ENCODE measurements at places on chromosomes 6 and 20.

GRCh38 chr20:63376283-63377250 lies 15.4 kb upstream of the CHRNA4 start:
- no peak for DNase-seq

DNA sequence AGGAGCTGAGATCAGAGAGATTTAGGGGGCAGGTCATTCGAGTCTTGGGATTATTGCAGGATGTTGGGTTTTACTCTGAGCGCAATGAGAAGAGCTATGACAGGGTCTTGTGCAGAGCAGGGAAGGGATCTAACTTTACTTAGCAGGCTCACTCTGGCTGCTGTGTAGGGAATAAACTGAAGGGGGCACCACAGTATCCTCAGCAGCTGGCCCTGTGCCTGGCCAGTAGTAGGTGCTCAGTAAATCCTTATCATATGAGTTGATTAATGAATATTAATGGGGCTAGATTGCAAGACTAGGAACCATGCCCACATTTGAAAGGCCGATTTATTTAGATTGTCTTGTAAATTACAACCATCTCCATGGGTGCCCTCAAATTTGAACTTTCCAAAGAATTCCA lies 4.6 kb upstream of the MDGA1 start:
- DNase-seq, result no peak

GRCh38 chr6:157265186-157265585 lies 58.1 kb downstream of the TMEM242 start:
- DNase-seq, result no peak

GRCh38 chr6:27687154-27688013 lies 214.5 kb upstream of the ZNF184 start:
- DNase-seq, result peak; percentile 56

GRCh38 chr20:54491506-54491905 lies 16.1 kb downstream of the DOK5 start:
- no peak for DNase-seq

DNA sequence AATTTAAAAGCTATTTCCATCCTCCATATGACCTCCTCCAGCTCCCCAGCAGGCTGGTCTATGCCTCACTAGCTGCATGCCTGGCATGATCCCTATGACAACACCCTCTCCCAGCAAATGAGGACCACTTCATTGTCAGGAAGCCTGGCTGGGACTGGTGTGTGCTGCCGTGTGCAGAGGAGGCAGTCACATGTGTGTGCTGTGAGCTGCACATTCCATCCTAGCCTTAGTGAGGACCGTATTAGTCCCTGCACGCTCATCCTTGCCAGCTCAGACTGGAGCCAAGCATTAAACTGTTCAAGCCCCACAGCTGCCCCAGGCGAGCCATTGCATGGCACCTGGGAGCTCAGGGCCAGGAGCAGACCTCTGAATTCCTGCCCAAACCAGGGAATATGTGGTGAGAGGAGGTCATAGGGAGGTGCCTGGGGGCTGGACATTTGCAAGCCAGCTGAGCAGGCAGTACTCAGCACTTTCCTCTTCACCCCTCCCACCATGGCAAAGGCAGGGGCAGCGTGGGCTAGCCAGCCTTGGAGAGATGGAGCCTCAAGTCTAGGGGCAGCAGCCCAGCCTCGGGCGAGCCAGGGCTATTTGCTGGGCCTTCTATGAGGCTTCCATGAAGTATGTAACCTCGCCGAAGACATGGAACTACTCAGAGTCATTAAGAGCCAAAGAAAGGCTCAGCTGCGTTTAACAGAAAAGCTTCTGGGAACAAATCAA lies 8.7 kb upstream of the CCN5 start:
- DNase-seq, result no peak

DNA sequence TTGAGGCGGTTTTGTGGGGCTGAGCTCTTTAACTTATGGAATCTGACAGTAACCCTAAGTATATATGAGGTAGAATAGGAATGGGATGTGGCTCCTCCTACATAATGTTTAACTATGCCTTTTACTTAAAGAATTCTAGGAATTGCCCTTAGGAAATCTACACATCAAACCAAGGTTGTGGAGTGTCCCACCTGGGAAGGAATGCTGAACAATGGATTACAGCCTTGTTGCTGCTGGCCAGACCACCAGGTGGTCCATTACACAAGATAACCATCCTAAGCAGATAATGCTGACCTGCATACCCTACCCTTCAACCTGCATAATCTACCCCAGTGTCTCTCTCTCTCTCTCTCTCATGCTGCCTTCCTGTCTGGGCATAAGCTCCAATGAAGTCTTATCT lies 35.0 kb upstream of the SLC22A16 start:
- no peak for DNase-seq

DNA sequence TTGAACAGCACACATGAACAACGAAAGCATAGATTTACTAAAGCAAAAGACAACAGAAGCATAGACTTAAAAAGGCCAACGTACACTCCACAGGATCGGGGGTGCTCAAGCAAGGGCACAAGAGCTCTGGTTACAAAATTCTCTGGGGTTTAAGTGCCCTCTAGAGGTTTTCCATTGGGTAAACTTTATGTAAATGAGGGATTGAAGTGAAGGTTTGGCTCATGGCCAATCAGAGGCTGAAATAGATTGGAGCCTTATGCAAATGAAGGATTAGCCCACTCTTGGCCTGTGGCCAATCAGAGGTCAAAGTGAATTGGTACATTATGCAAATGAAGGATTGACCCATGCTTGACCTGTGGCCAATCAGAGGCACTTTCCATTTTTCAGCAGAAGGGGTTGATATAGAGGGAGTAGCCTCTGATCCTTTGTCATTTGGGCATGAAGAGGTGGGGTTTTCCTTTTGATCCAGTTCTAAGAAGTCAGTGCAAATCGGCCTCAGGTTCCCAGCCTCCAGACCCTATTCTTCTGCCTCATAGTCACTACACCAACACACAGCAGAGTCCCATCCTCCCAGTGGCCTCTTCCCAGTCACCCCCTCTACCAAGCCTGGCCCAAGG lies 244.9 kb downstream of the THBS2 start:
- DNase-seq, result no peak

- DNase-seq, result no peak
These were observed 30.4 kb downstream of the NTSR1 start for GRCh38 chr20:62739067-62739466.

DNA sequence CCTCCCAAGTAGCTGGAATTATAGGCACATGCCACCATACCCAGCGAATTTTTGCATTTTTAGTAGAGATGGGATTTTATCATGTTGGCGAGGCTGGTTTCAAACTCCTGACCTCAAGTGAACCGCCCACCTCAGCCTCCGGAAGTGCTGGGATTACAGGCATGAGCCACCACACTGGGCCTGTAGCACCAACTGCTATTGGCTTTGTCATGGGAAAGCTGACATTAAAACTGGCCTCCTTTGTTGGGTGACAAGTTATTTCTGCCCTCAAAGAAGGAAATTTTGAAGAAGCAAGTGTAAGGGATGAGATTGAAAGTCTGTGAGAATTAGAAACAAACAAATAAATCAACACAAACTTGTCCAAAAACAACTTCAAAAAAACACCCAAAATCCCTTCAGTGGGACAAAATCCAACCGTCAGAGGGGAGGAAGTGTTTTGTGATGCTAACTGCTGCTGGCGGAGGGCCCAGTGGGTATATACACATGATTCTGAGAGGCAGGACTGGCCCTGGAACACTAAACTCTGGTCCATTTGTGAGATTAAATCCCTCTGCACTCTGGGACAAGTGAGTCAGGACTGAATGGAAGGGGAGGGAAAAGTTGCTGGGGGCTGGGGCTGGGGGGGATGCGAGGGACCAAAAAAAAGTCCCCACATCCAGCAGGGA lies 87.5 kb upstream of the NAA20 start:
- no peak for DNase-seq

DNA sequence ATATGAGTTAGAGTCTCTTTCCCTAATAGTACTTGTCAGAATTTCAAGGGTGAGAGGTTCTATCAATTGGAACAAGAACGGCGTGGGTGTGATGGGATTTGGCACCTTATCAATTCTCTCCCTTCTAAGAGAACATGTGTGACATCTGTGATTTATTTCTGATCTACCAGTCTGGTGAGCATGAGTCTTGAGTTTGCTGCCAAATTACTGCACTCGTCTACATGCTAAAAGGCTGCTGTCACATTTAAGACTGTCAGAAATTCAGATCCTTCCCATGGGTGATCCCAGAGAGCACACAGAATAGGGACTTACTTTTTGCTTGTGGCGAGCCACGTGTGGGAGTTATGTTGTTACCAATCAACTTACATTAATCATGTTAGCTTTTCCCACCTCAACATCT lies 370.2 kb upstream of the SASH1 start:
- DNase-seq, result no peak

DNA sequence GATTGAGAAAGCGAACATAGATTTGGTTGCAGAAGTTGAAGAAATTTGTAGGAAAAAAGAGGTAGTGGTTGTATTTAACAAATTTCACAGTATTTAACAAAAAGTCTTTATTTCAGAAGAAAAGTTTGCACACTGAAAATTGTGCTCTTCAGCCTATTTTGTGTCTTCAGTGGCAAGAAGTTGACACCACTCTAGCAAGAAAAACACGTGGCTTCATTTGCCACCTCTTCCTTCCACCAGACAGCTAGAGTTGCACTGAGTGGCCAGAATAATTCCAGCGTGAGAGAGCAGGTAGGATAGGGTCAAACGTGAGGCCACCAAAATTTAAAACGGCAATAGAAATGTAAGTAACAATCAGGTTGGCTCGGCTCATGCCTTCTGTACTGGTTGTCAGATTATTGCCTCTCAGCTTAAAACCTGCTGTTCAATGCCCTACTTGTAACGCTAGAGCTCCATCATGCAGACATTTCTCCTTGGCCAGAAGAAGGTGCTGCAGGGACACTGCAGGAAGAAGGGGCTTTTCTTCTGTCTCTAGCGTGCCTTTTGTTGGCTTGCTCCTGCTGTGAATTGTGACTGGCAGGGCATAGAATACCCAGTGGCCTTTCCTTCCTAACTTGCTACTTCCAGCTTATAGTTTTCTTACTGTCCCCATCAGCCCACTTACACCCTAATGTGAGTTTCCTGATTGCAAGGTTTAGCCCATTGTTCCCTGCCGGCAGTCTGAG lies 12.1 kb downstream of the TRAPPC3L start:
- no peak for DNase-seq

DNA sequence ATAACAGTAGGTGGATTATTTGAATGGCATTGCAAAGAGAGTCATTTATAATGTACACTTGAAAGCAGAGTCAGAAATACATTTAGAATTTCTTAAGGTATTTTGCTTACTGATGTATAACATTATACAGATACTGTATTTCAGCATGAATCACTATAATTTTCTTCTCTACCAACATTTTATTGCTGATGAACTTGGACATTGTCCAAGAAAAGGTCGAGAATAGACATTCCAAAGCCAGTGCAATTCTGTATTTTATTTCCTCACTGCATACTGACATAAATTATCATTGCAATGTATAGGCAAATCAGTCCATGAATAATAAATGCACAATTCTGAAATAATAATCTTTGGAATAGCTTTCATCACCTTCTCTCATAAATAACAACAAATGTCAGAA lies 1420.0 kb upstream of the EYS start:
- DNase-seq, result no peak

GRCh38 chr20:47205577-47206123 lies 150.8 kb downstream of the ZMYND8 start:
- DNase-seq, result no peak

GRCh38 chr6:132690678-132691077 lies 23.2 kb downstream of the VNN1 start:
- no peak for DNase-seq

DNA sequence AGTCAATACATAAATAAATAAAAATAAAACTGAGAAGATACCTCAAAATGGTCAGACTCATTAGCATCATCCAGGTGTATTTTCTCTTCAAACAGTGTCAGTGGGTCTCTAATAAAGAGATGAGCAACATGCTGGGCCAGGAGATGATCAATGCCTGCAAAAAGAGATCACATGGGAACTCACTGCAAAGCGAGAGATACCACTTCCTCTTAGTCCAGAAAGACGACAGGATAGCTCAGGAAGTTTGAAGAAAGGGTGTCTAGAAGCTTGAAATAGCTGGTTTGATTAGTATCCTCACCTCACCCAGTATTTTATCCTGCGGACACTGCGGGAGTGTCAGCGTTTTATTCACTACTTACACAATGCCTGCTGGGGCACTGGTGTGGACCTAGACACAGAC lies 38.0 kb downstream of the GCLC start:
- no peak for DNase-seq

GRCh38 chr6:146183831-146184230 lies 155.0 kb downstream of the GRM1 start:
- DNase-seq, result no peak

DNA sequence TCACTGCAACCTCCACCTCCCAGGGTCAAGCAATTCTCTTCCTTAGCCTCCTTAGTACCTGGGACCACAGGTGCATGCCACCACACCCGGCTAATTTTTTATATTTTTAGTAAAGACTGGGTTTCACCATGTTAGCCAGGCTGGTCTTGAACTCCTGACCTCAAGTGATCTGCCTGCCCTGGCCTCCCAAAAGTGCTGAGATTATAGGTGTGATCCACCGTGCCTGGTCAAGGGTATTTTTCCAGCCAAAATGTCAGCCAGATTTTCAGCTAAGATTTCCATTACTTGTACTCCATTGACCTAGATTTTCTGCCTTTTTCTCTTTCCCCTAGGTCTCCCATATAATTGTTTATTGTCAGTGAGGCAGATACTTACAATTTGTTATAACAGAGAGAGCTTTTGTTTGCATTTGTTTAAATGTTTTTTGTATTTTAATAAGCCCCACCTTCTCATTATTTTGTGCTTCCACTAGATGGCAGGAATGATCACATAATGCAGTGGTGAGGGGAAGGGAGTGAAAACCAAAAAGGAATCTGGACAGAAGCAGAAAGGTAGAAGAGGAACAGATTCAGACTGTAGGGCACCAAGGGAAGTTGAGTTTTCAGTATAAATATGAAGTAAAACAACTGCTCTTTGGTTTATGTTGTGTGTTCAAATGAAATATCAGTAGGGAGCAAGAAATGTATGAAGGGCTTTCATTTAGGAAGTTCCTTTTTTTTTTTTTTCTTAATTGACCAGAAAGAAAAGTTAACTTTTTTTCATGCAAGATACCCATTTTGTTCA lies 29.7 kb downstream of the RPF2 start:
- DNase-seq, result peak; percentile 21

GRCh38 chr20:10634211-10634610 lies 39.6 kb downstream of the JAG1 start:
- DNase-seq, result no peak

DNA sequence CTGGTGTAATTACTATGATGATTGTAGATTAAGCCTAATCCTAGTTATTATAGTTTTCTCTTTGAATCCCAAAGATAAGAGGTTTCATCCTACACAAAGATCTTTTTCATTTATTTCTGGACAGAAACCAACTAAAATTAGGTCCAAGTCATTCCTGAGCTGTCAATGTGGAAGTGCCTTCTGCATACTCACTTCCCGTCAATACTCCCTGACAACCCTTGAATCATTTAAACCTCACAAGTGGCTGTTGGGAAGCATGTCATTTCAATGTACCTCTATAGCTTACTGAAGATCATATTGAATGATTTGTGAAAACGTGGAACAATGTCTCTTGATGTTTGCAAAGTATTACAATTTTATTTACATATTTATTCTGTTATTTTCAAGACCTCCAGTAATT lies 274.1 kb downstream of the HACE1 start:
- DNase-seq, result no peak

Data from hematopoietic multipotent progenitor cell treated with erythropoietin and hydrocortisone succinate and interleukin-3 and kit ligand, for 17 days (in vitro differentiated cells).